Activated CD4-positive, alpha-beta T cell treated with anti-CD3 and anti-CD28 coated beads for 4 hours (primary cell): ENCODE measurements at places on chromosomes 2 and 18.

DNA sequence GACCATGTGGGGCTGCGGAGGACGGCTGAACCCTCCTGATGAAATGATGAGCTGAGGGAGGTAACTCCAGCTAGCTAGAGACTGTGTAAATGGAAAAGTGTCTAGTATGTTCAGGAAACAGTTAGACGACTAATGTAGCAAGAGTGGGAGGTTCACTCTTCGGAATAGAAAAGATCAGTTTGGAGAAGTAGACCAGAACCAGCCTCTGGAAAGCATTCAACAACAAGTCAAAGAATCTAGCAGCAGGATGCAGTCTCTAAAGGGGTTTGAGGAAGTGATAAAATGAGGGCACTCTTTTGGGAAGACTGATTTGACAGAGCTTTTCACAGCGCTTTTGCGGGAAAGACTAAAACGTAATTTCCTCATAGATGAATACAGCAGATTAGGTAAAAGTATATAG, 79.6 kb downstream of the GAREM1 start:
- DNase-seq = no peak

GRCh38 chr2:133570542-133570941, 2.3 kb upstream of the NCKAP5 start:
- DNase-seq = no peak

GRCh38 chr2:43370146-43370545, 143.7 kb upstream of the ZFP36L2 start:
- no peak for DNase-seq

DNA sequence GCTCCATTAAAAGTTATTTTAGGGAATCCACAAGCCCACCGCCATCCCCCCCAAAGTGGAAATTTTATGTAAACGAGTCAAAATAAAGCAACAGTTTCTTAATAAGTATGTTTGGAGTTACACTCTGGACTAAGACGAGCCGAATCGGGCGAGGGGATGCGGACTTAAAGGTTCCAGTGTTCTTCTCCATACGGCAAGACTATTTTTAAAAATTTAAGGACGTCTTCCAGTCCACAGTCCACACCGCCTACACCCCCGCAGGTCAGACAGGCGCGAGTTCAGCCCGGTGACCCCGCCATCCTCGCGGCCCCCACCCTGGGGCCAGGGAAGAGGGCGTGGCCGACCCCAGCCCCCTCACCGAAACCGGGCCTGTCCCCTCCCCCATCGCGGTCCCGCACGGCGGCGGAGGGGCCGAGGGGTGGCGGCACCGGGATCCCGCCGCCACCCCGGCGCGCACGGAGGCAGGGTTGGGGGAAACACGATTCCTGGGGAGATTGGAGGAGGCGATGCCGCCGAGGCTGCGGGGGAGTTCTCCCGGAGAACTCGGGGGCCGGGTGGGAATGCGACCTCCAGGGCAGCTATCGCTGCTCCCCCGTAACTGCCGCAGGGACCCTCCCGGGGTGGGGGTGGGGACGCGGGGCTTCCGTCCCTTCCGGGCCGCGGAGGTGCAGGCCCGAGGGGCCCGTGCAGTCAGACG, 24.5 kb upstream of the SMAD7 start:
- no peak for DNase-seq

DNA sequence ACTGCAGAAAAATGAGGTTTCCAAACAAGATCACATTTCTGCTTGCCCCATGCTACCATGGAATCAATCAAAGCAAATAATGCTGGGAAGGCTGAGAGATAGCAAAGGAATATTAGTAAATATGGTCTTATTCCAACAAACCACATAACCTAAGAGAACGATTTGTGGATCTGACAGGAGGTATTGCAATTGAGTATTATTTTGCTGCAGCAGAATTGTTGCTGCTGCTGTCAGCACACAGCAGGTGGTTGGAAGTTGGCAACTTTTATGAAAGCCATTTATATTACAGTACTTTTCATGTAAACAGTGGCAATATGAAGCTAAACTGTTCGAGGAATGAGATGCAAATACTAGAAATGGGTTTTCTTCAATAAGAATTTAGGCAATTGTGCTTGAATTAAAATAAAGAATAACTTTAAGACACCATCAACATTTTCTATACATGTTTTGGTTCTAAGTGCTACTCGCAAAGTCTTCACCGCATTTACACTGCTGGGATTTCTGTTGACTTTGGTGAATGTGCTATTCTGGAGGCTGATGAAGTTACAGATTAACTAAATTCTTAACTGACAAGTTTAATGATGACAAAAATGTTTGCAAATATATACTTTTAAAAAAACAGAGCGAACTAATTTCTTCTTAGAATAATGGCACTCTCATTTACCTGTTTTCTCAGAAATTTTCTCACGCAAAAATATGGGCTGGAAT, 1285.7 kb downstream of the CNTNAP5 start:
- DNase-seq = no peak

GRCh38 chr2:1633092-1633671, 111.1 kb downstream of the PXDN start:
- no peak for DNase-seq

- no peak for DNase-seq
These were observed 68.3 kb upstream of the MAPRE2 start for GRCh38 chr18:34972765-34973414.

DNA sequence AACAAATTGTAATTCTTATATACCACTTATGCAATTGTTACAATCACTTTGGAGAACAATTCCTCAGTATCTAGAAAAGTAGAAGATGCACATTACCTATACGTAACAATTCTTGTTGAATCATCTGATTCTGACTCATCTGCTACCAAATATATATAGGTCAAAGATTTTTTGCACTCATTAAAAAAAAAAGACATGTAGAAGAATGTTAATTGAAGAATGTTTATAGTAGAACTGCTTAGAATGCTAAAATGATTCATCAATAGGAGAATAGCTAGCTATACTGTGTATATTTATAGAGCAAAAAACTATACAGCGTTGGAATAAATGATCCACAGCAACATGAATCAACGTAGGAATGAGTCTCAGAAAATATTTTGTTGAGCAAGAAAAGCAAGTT, 29.5 kb upstream of the STAT1 start:
- no peak for DNase-seq

DNA sequence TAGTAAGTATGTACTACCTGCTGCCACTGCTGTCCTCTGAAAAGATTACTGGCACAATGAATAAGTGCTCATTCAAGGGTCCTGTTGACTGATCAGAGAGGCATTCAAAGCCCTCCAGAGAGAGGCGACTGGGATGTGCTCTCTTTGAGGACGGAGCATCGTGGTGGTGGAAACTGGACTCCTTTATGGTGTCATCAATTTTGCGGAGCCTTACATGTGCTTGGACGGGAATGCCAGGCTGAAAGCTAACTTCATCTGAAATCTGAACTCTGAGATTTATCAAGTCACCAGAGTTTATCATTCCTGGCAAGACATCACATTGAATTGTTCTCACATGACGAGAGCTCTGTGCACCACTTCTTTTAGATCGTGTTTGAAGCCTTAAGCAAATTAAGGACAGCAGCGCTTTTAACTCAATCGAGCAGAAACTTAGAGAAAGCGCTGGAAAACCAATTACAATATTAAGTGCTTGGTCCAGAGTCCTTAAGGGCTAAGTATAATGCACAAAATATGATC, 138.3 kb downstream of the NCK2 start:
- no peak for DNase-seq

GRCh38 chr2:176093145-176093897, 800 bp downstream of the HOXD13 start:
- no peak for DNase-seq

DNA sequence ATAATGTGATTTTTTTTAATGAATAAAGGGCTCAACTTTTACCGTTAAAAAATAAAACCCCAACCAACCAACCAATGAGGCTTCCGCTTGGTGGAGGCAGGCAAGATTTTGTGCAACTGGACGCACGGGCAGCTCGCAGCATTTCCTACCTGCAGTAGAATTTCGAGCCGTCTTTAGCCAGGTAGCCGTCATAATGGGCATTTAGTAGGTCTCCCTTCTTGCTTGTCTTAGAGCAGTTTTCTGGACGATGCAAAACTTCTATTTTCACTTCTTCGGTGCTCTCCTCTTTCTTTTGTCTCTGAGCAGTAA, 316 bp downstream of the FKBP7 start:
- DNase-seq = no peak

GRCh38 chr2:3009005-3009404, 368.6 kb downstream of the EIPR1 start:
- DNase-seq = no peak

DNA sequence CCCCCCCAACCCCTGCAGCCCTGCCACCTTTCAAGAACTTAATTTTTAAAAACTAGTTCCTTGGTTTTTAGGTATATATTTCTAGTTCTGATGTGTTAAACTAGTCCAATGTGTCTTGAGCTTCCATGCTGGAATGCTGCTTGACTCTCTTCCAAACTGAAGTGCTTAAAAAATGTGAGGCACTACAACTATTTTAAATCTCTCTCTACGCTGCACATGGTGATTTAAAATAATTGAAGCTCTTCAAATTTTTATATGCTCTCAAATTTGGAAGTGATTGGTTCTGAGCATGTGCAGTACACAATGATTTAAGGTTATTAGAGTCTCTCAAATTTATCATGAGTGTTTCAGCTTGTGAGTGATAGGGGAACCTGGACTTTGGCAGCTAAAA, 192.6 kb upstream of the ZEB2 start:
- DNase-seq = no peak

GRCh38 chr18:12867441-12868123, 16.5 kb downstream of the PTPN2 start:
- no peak for DNase-seq

GRCh38 chr18:9153256-9153655, 16.7 kb downstream of the ANKRD12 start:
- DNase-seq = no peak

DNA sequence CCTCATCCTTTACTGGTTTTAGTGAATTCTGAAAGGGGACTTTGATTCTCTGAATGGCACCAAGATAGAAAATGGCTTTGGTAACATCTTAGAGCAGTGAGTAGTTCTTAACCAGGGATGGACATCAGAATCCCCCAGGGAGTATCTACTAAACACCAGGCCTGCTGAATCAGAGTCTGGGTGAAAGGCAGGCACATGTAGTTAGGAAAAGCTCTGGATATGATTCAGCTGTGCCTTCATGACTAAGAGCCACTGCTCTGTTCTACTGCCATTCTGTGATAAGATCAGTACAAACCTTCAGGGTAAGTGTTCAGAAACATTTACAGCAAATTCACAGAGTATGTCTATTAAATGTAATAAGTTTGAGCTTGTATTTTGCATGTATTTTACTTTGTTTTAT, 46.2 kb upstream of the B3GNT2 start:
- DNase-seq = no peak

- no peak for DNase-seq
These were observed 173.0 kb downstream of the CTIF start for GRCh38 chr18:48711651-48712486.

DNA sequence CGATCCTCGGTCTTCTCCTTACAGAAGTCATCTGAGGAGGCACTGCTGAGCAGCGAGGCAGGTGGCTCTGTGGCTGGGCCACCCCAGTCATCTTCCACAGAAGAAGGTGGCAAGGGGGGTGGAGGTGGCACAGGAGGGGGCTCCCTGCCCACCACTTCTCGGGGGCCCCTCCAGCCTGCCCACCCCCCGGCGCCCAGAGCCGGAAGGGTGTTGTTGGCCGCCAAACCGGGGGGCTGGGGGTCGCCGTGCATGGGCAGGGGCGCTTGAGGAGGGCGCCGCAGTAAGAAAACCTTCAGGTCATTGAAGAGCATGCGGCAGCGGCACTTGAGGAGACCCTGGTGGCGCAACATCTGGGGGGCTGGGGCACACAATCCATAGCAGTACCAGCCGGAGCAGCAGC, 2.5 kb downstream of the MARCHF4 start:
- no peak for DNase-seq

GRCh38 chr2:131966256-131966655, 195.5 kb downstream of the ANKRD30BL start:
- DNase-seq = no peak

- no peak for DNase-seq
These were observed 163.4 kb downstream of the INHBB start for GRCh38 chr2:120509213-120509815.

DNA sequence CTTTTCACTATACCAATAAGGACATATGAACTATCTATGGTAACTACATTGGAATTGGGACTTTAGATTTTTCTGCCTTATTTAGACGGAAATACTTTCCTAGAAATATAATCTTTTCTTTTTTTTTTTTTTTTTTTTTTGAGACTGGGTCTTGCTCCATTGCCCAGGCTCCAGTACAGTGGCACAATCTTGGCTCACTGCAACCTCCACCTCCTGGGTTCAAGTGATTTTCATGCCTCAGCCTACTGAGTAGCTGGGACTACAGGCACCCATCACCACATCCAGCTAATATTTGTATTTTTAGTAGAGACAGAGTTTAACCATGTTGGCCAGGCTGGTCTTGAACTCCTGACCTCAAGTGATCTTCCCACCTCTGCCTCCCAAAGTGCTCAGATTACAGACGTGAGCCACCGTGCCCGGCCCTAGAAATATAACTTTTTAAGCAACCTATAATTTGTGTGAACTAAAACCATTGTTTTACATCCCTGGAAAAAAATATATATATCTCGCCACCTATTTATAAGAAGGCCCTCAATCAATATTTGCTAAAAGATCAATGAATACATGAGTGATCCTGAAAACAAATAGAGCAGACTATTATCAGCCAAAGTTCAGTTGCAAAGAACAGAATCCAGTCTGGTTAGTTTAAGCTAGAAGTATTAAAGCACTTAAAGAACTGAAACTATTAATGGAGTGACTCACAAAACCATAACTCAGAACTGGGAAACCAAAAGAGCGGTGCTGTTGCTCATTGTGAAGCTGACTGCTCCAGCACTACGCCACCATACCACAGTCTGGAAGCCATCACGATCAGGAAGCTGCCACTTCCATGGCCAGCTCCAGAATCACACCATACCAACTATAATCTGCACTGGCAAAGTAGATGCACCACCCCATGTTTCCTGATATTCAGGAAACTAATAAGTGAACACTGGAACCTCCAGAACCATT, 8.4 kb upstream of the HNRNPLL start:
- no peak for DNase-seq

- DNase-seq = no peak
These were observed 25.9 kb downstream of the ZAP70 start for GRCh38 chr2:97739020-97739892.

GRCh38 chr18:74517236-74517630, 17.1 kb upstream of the CNDP1 start:
- no peak for DNase-seq

- DNase-seq = peak; percentile 21
These were observed 57.5 kb upstream of the AGPS start for GRCh38 chr2:177334940-177335543.

- no peak for DNase-seq
These were observed 51.8 kb upstream of the AP1S3 start for GRCh38 chr2:223889229-223889628.

- no peak for DNase-seq
These were observed 64.5 kb downstream of the TWIST2 start for GRCh38 chr2:238912228-238912915.

GRCh38 chr18:4691836-4692235, 236.7 kb upstream of the DLGAP1 start:
- no peak for DNase-seq
